ENCODE measurements at places on chromosomes 2 and 18.
A peak's percentile ranks its signal among the peaks of the same experiment; 100 is the strongest.

- no peak for DNase-seq
Measured at GRCh38 chr2:119190321-119191111, 32.0 kb upstream of the C1QL2 start.

- DNase-seq, result no peak
Measured at GRCh38 chr2:237699870-237700511, 72.6 kb downstream of the LRRFIP1 start.

- DNase-seq, result no peak
Measured at GRCh38 chr2:241944821-241945220, 75.3 kb downstream of the RTP5 start.

DNA sequence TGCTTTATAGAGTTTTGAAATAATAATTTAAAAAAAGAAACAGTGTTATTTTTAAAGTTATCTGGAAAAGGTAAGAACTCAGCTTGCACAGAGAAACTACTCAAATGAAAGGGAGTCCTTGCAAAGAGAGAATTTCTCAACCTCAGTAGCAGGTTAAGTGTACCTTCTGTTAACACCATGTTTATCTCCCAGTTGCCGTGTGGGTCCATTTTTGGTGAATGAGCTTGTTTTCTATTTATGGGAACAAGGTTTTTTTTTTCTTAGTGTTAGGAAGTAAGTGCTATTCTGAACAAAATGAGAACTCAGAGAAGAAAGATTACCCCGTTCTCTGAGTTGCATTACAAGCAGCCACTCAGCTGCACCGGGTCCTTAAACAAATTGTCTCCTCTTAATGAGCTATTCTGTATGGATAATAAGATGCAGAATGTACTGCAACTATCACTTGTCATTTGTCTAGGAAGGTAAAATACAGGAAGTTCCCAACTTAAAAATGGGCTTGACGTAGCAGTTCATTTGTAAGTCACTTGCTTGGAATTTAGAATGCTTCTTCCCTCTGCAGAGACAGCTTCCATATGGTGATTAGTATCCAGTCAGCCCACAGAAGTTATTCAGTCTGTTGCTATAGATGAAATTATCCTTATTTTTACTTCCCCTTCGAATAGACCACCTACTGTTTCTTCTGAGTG, 74.9 kb downstream of the LTBP1 start:
- DNase-seq, result peak; percentile 26

DNA sequence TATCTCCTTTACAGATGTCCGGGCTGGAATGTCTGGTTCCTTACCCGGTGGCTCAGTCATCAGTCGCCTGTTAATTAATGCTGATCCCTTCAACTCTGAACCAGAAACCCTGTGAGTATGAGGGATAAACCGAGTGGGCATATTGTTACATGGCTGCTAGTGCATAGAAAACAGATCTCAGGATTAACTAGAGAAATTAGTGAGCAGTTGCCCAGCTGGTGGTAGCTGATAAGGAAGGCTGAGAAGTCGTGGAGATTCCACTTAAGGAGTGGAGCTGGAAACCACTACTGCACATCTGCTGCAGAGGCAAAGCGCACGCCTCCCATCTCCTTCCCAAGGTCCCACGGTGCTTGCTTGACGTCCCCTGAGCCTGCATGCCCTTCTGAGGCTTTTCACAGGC, 97.7 kb downstream of the DGKD start:
- no peak for DNase-seq

DNA sequence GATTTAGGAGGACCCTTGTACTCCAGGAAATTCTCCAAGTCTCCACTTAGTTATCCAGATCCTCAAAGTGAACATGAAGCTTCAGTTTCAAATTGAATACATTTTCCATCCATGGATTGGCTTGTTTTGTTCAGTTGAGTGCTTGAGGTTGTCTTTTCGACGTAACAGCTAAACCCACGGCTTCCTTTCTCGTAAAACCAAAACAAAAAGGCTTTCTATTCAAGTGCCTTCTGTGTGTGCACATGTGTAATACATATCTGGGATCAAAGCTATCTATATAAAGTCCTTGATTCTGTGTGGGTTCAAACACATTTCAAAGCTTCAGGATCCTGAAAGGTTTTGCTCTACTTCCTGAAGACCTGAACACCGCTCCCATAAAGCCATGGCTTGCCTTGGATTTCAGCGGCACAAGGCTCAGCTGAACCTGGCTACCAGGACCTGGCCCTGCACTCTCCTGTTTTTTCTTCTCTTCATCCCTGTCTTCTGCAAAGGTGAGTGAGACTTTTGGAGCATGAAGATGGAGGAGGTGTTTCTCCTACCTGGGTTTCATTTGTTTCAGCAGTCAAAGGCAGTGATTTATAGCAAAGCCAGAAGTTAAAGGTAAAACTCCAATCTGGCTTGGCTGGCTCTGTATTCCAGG, at the start of gene CTLA4:
CTLA4 (plus strand) TSS at position 211 of the 640 bp plus-strand sequence; CDS start at position 383, 172 bp downstream.
- no peak for DNase-seq

Data from HFF-Myc (cell line).